ENCODE measurements at places on chromosomes 11 and 22.

DNA sequence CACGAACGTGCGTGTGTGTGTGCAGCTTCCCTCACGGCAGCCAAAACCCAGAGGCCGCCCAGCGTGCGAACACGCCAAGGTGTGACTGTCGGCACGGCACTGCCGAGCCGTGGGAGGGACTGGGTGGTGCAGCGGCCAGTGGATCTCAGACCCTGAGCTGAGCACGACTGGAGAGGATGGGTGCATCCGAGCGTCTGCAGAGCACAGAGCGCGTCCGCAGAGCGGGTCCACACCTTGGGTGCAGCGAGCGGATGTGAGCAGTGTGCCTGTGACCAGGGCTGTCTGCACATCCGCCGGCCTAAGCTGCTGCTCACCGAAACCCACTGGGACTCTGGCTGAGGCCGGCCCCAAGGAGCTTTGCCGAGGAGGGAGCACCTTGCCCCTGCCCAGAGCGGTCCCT is 22.7 kb downstream of the PTDSS2 start:
- DNase-seq = no peak

GRCh38 chr11:75919525-75919924 is 104.5 kb downstream of the UVRAG start:
- no peak for DNase-seq

DNA sequence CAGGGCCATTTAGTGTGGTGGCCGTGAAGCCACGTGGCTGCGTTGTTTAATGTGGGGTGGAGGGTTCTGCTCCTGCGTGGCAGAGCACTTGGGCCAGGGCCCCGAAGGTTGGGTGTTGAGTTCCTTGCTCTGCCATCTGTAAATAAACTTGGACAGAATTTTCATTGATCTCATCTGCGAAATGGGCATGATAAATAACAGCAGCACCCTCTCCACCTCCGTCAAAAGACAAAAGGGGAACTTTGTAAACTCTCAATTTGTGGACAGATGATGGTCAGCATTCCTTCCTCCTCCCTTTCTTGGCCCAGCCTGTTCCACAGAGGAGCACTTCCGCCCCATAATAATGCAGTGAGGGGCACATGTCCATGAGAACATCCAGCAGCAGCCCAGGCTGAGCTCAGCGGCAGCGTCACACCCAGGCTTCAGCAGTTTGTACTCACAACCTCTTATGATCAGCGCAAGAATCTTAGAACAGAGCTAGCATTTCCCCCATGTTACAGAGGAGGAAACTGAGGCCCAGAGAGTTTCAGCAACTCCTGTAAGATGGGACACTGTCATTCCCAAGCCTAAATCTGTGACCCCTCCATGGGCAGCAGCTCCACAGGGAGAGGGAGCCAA is 874.5 kb downstream of the BRD1 start:
- DNase-seq = no peak

DNA sequence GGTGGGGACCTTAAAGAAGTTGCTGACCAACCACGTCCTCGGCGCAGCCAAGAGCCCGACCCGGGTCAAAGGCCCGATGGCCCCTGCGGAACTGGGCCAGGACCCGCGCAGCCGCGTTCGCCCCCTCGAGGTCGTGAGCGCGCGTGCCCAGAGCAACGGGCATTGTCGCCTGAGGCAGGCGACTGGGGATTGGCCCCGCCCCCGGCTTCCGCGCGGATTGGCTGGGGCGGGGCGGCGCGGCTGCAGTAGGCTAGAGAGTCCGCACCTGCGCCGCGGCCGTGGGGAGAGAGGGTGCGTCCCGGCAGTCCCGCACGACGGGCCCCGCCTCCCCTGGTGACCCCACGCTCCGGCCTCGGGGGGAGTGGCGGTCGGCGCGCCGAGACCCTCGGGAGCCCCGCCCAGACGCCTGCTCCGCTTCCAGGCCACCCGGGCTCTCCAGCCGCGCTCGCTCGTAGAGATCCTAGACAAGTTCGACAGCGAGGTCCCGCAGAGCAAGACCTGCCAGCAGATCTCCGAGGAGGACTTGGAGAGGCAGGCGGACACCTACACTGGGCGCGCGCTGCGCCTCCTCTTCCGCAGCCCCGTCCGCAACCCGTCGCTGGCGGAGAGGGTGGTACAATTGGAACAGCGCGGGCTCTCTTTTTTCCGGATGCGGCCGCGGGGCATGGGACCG is 8.3 kb upstream of the PPIL2 start:
- DNase-seq = no peak

GRCh38 chr11:25435197-25435596 is 896.7 kb upstream of the ANO3 start:
- no peak for DNase-seq

DNA sequence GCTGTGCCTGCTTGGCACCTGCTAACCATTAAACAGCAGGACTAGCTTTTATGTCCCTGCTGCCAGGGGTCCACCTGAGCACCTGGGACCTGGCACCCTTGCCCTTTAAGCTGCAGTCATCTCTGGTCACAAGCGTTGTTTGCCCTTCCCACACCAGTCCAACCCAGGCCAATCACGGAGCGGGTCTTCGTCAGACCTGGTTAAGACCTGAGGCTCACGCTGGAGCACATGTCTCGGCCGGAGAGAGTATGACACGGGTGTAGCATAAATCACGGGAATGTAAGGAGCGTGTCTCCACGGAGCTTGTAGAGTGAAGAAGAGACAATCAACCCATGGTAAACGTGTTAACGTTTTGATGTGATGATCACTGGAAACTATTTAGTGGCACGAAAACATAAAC is 847.3 kb downstream of the BRD1 start:
- DNase-seq = no peak

DNA sequence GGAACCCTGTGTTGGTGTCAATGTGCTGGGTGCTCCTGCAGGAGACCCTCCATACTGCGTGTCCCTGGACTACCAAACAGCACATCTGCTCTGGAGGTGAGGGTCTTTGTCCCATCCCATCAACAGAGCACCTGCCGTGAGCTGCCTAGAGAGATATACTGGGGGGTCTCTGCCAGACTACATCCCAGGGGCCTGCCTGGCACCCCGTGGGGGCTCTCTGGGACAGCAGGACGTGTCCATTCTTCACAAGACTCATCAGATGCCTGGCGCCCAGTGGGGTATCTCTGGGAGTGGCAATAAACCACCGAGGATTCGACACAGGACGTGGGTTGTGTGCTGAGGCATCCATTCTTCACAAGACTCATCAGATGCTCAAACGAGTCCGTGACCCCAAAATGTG is 42.7 kb downstream of the SHANK2 start:
- DNase-seq = no peak

Data from HS-27A (cell line).